ENCODE measurements at places on chromosomes 3 and 15.

- DNase-seq = no peak
Observed at GRCh38 chr3:124856677-124857076, 30.5 kb downstream of the ITGB5 start.

GRCh38 chr15:66912441-66912840 is 153.0 kb upstream of the SMAD3 start:
- no peak for DNase-seq

GRCh38 chr15:64883997-64884511 is 27.6 kb upstream of the ANKDD1A start:
- DNase-seq = peak; percentile 66

GRCh38 chr15:55969582-55969981 is 23.8 kb downstream of the NEDD4 start:
- DNase-seq = no peak

DNA sequence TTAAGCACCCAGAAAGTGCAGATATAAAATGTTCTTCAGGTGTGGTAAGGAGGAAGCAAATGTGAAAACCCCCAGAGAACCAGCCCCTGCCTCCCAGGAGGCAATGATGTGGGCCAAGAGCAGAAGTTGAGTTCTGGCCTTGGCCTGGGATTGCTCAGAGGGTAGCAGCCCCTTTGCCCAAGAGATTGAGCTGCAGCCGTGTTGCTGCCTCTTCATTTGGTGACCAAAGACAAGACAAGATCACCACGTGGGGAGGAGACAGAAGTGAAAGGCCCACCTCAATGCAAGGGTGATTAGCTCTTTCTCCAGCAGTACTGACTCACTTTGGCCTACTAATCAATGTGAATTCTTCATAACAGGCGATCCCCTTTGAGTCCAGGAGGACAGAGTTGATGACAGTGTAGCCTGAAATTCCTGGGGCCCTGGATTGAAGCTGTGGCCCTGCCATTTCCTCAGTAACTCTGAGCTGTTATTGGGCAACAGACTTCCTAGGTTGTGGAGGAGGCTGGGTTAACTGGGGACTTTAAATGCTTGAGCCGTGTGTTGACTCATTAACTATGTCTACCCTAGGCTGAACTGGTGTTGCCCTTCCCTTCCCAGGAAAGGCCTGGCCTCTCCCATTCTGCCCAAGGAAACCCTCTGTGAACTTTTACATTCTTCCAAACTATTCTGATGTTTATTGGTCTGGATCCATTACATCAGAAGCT is 86.5 kb downstream of the ST6GAL1 start:
- DNase-seq = no peak
